ENCODE measurements at places on chromosomes 12 and 14.

DNA sequence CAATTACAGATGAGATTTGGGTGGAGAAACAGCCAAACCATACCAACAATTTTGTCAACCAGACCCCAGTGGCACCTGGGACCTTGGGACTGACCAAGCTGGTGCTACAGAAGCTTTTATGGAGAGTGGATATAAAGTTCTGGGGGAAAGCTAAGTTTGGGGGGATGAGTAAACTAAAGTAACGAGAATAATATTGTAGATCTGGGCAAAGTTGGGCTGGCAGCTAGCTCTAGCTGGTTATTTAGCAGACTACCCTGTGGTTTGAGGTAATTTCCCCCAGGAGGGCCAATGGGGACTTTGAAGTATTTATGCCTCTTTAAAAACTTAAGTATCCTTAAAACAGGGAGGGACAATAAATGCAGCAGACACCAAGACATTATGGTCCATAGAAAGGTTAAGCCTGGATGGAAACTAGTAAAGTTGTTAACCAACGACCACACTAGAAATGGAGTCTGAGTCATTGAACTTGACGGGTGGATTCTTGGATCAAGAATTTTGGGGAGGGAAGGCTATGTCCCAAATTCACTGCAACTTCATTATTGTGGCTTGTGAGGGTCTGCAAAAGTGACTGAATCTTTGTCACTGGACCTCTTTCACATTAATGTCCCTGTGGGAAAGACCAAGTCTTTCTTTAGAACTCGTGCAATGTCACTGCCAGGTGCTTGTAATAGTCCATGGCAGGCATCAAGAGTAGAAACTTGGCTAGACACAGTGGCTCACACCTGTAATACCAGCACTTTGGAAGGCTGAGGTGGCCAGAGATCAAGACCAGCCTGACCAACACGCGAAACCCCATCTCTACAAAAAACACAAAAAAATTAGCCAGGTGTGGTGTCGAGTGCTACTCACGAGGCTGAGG is 48.5 kb upstream of the OR5AU1 start:
- DNase-seq: no peak

- no peak for DNase-seq
Observed at GRCh38 chr12:85804663-85805062, 31.5 kb downstream of the RASSF9 start.

DNA sequence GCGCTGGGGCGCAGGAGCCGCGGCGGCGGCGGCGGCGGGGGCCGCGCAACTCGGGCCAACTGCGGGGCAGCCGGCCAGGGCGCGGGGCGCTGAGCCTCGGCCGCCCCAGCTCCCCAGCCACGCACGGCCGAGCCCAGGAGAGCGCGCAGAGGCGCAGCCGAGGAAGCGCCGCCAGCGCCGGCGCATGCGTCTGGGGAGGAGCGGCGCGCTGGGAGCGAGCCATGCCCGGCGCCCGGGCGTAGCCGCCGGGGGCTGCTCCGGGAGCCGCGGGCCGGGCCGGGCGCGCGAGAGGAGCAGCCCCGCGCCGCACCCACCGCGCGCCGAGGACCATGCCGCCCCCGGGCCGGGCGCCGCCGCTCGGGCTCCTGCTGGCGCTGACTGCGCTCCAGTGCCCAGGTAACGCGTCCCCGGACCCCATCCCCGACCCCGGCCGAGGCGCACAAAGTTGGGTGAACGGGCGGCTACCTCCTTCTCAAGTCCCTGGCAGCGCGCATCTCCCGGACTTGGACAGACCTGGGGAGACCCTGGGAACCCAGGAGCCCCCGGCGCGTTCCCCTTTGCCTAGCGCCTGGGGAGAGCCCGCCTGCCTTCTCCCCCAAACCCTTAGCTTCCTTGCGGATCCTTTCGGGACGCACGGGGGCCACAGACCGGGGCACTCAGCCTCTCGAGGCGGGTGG is 121.4 kb downstream of the AACS start:
- DNase-seq: no peak

DNA sequence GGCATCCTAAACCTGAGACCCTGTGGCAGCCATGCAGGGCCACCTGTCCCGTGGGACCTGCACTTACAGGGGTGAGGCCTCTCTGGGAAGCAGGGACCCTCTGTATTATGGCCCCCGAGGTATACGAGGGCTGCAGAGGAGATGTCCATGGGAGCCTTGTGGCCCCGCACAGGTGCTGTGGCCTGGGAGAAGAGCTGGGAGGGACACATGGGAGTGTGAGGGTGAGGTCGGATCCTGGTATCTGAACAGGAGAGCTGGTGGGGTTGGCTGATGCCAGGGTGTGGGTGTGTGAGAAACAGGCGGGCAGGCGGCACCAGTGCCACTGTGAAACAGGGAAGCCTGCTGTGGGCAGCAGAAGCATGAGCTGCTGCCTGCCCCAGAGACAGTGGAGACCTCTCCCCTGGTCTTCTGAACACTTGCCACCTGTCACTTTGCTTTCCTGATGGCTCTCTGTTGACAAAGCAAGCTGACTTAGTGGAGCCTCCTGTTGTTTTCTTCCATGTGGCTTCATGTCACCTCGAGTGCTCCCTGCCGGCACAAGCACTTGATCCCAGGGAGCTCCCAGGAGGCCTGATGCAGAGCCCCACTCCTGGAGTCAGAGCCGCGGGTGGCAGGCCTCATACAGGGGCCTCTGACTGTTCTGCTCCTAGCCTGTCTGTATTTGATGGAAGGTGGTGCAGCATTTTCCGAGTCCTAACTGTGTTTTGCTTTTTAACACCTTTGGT is 19.8 kb upstream of the AMN start:
- no peak for DNase-seq

DNA sequence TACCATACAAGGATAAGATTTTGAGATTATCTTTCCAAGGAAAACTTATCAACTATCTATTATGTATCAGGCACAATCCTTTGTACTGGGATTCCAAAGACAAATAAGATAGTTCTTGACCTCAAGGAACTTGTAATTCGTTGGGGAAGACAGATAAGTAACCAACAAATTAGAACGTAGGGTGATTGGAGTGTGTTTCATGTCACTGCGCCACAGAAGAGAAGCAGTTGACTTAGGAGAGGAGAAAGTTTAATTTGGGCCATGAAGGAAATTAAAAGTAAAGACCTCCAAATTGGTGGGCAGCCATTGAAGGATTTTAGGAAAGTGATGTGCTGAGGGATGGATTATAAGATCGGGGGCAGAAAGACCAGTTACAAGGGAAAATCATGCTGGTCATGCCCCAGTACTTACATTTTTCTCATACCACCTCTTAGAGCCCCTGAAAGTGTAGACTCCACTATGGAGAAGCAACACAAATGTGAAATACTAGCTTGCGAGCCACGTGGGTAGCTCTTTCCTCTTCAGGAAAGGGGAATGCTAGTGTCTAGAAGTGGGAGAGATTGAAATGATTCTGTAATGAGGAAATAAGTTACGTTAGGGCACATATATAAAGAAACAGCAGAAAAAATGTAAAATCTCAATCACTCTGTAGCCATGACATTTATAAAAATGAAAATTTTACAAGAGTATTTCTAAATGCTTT is 148.7 kb downstream of the ETV6 start:
- DNase-seq: no peak

DNA sequence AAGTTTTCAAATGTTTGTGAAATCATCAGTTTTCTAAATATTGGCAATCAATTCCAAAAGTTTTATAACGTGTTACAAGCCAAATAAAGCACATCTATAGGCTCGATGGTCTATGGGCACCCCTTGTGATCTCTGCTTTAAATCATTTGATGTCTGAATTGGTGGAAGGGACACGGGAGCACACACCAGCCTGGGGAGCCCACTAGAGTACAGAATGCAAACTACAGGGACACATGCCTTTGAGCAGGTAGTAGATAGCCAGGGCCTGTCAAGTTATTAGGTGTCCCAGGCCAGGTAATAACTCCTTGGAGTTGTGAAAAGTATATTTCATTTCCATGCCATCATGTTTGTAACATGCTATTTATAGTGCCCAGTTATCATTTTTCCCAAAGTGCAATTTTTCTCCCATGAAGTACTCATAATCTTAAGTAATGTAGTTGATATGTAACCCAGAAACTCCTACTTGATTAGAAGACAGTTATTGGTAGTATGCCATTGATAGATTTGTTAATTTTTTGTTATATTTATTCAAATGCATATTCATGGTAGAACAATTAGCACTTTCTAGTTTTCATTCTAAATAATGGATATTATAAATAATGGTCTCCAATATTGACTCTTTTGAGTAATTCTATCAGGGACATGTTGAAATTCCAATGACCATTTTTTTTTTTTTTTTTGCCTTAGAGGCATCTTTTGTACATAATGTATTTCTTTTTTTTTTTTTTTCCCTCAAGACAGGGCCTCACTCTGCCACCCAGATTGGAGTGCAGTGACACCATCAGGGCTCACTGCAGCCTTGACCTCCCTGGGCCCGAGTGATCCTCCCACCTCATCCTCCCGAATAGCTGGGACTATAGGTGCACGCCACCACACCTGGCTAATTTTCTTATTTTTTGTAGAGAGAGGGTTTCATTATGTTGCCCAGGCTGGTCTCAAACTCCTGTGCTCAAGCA is 96.9 kb upstream of the FGD4 start:
- DNase-seq: no peak

- no peak for DNase-seq
Observed at GRCh38 chr12:84763107-84763506, 149.5 kb downstream of the SLC6A15 start.

DNA sequence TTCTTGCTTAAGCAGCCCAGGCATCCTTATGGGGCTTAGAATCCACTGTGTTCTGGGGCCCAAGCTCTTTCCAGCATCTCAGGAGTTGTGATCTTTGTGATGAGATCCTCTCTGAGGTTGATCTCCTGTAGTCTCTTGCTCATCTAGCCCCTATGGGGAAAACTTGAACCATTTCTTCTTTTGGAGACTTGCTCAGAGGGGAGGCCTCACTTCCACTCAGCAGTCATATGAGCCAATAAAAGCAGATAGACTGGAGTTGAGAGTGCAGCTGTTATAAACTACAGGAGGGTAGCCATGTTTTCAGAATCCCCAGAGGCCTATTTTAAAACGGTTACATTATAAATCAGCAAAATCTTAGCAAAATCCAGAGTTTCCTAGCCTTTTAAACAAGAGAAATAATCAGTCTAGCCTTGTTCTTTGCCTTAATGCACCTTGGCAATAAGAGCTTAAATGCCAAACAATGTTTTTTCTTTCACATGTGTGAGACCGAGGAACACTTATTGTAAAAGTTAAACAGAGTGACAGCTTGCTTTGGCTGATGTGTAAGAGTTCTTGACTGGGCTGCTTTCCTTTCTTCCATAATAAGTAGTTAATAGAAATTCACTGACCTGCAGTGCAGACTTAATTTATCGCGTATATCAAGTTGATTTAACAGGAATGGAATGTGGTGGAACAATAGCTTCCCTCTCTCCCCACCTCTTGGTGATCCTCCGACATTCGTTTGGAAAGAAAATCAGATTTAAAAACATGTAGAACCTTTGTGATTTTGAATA is 168.3 kb downstream of the NEDD1 start:
- DNase-seq: no peak

GRCh38 chr14:31389946-31390345 is 30.4 kb downstream of the HEATR5A start:
- DNase-seq: no peak

- no peak for DNase-seq
Observed at GRCh38 chr12:124696693-124697476, 129.5 kb upstream of the NCOR2 start.

DNA sequence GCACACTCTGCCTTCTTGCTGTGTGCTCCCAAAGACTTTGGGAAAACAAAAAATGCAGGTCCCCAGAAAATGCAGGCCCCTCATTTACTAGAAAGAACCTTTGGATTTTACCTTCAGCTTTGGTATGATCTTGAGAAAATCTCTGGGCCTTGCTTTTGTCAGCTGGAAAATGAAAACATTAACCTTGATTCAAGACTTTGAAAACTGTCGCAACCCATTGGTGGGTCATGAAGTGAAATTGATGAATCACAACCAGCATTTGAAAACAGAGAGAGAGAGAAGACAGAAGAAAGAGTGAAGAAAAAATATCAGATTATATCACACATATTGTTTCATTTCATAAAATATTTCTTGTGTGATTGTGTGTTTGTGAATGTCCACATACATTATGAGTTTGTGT is 322.5 kb downstream of the ZFP36L1 start:
- DNase-seq: no peak

DNA sequence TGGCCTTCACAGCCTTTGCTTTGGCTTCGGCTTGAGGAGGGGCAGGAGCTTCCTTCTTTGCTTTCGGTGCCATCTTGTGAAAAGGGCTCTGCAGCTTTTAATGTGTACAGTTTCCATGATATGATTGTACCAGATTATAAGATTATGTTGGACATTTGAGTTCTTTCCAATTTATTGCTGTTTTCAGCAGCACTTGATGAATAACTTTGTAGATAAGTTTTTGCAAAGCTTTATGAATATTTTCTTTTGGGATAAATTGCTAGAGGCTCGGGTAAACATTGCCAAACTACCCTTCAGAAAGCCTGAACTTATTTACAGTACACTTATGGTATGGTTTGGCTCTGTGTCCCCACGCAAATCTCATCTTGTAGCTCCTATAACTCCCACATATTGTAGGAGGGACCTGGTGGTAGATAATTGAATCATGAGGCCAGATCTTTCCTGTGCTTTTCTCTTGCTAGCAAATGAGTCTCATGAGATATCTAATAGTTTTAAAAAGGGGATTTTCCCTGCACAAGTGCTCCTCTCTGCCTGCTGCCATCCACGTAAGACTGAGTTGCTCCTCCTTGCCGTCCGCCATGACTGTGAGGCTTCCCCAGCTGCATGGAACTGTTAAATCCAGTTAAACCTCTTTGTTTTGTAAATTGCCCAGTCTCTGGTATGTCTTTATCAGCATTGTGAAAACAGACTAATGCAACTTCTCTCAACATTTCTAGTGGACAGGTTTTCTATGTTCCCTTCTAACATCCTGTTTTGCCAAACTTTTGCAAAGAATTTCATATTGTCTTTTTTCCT is 70.4 kb downstream of the RCOR1 start:
- DNase-seq: no peak

DNA sequence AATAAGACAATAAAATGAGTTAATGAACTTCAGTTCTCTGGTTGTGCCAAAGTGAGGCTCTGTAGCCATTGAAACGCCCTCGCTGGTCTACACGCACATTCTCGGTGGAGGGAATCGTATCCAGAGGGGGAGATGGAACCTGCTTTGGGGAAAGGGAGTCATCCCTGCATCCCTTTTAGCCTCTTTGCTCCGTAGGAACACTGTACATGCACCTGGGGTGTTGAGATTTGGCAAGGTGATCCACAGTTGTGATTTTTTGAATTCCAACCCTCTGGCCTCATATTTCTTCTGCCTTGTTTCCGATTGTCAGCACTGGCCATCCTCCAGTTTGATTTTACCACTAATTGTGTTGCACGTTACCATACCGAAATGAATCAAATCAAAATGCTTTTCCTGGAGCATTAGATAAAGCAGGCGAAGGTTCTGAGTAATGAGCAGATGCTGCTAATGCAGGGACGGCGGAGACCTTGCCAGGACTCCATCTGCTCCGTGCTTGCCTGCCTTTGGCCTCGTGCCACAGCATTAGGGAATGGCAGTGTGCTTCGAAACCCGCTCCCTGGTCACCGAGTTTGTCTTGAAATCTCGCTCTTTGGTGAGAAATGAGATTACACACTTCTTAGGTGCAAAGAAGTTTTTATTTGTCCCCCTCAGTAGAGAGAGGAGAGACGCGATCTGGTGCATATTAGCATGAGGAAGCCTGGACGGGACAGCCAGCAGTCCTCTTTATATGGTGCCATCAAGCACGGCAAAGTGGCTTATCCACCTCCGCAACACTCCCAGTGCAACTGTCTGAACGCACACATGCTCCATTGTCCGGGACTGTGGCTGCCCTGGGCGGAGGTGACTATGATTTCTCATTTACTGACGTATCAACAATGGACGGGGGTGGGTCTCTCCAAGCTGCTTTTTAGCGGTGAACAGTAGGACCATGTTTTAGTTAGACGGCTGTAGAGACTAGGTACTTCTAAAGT is 59.1 kb downstream of the FBXW8 start:
- no peak for DNase-seq

GRCh38 chr12:62772416-62772955 is 162.5 kb downstream of the PPM1H start:
- no peak for DNase-seq

All from activated CD4-positive, alpha-beta T cell treated with anti-CD3 and anti-CD28 coated beads, Interleukin-2, amount 50 U/mL, for 16 hours (primary cell).